Right renal pelvis (tissue), 4 donors: ENCODE measurements at places on chromosomes 1 and 21.

DNA sequence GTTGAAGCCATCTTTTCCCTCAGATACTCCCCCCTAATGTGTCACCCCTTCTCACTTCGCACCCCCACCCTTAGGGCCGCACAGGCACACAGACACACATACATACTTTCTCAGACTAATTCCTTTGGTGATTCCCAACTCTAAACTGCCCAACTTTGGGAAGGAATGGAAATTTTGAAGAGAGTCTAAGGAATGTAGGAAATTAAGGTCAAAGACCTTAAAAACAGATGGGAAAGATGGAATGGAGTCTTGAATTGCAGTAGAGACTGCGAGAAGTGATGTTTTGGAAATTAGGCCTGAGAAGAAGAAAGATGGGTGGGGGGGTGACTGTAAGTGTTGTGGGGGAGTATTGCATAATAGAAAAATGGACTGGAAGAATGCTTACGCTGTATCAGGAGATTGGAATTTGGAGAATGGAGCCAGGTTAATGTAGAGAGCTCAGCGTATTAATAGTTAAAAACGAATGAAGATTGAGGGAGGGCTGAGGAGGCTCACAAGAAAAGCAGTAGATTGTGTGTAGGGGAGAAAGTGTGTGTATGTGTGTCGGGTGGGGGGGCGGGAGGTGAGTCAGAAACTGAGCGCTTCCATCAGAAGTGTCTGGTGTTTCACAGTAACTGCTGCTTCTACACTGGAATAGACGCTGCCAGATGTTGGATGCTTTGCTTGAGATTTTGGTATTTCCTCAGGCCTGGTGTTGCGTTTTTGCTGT, 1.7 kb downstream of the PIP5K1A start:
- no peak for DNase-seq

DNA sequence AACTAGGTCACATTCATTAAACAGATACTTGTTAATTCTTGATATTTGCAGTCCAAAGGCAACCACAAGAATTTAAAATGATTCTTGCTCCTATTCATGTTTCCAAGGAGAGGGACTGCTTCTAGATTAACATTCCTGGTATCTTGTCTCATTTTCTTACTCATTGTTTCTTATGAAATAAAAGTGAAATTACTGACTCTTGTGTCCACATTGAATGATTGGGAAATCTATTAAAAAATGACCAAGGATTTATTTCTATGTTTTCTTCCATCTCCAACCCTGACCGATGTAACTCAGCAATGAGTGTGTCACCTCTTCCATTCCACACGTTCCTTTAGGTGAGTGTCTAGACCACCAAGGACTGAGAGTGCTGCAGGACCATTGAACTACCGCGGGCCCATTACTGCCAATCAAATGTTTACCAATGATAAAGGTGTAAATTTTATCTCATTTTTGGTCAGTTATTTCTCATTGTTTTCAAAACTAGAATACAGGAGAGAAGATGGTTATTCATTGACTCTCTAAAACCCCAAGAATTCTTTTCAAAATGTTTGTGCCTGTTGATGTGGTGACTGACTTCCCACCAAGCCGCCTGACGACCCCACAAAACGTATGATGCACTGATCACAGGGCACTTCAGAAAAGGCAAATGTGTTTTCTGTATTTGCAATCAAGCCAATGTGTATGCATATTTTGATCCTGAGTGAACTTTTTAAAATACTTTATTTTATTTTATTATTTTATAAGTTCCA, 414.6 kb upstream of the PTBP2 start:
- no peak for DNase-seq

DNA sequence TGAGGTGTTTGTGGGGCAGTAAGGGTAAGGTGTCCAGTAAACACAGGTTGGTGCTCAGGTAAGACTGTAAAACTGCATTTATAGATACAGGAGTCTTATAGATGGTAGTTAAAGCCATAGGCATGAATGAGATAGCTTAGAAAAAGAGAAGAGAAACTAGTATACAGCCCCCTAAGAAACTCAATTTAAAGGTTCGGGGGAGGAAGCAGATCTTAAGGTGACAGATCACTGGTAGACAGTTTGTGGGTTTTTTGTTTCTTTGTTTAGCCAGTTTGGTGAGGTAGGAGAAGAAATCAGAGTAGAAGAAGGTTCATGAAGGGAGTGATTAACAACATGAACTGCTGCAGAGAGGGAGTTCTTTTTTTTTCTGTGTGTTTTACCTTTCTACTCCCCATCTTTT, 6.1 kb upstream of the AGO3 start:
- DNase-seq = no peak

DNA sequence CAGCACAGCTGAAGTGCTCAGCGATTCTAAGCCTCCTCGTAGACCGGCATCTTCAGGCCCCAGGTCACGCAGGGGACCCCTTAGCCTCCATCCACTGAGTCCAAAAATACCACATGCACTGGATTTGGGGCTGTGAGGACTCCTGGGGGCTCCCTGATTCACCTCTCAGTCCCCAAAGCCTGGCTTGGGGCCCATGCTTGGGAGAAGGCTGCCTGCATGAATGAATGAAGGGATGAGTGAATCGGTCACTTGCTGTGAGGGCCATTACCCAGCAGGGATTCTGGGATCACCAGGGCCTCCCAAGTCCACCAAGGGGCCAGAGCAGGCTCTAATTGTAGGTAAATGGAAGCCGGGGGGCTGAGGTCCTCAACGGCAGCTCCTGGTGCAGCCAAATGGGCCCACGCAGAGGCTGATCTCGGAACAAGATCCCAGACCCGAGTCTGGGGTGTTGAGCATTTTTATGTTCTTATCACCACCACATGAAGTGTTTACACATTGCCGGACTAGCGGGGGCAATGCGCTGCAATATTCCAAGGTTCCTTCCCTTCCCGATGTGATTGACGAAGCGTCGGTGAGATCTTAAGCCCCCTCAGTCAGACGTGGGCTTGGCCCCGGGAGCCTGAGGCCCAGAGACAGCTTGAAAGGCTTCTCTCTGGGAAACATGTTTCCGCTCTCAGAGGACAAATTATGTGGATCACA, 13.6 kb upstream of the ARHGEF16 start:
- DNase-seq = no peak

- DNase-seq = peak; percentile 84
Measured at GRCh38 chr1:229270547-229271447, at the start of gene RAB4A. TSS of gene RAB4A (plus strand) at chr1:229271111. CDS start at chr1:229271340, 229 bp downstream.

- no peak for DNase-seq
Measured at GRCh38 chr1:210099921-210100320, 132.7 kb upstream of the SERTAD4 start.
